ENCODE measurements at places on chromosomes 16 and 17.

DNA sequence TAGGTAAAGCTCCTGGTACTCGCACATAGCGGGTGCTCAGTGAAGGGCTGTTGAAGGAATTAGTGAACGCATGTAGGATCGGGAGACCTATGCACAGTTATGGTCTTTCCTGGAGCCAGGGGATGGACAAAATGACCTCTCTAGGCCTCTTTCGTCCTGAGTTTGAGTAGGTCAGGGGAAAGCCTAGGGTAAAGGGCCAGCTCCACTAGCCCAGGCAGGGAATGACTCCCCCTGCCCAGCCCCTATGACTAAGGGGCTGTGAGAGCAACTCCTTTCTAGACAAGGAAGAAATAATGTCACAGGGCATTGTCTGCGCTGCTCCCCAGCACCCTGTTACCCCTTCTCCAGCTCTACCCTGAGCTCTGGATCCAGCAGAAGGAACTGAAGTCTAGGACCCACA is 24.6 kb upstream of the FMNL1 start:
- no peak for DNase-seq

- no peak for DNase-seq
Observed at GRCh38 chr16:46903255-46903905, 19.2 kb downstream of the GPT2 start.

DNA sequence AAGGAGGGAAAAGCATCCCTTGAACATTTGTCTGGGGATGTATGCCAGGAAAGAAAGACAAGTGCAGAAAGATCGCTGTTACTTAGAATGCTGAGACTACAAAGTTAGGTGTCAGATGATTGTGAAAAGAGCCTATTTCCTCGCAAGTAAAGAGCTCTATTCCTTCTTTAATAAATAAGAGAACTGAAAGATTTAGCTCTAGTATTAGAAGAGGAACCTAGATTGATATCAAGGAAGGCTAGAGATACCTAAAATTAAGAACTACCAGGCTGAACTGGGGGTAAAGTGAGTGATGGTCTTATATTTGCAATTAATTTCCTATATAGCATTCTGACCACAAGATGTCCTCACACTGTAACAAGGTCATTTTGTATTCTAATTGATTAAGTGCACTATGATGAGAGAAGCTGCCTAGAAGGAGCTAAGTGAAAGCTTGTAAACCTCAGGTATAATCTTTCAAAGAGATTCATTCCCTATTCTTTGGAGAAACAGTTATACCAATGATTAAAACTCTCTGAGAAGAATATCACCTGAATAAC is 62.3 kb downstream of the SSH2 start:
- no peak for DNase-seq

DNA sequence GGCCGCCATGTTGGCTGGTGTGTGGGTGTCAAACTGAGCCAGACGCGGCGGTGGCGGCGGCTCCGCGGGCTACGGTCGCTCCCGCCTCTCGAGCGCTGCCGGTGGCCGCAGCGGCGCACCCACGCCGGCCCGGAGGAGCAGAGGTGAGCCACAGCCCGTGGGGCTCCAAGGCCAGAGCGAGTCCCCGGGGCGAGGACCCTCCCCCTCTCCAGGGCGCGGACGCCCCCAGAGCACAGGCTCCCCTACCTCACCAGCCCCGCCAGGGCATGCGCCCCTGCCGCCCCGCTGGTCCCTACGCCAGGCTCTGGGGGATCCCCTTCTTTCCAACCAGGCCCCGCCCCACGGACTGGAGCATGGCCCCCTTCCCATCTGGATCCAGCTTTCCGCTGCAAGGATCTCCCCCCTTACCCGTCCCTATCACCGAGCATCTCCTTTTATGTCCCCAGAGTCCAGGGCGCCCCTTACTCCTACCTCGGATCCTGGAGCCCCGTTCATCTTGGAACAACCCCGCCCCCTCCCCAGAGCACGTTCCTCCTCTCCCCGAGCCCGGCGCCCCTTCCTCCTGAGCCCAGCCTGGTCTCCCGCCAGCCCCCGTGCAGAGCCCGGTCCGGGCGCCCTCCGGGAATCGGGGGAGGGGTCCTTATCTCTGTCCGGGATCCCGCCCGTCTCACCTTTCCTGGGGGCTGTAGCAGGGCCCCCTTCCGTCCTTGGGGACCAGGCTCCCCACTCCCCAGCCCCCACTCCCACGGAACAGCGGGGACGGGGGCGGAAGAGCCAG is 412 bp downstream of the EPN2 start:
- peak; percentile 52 for DNase-seq

DNA sequence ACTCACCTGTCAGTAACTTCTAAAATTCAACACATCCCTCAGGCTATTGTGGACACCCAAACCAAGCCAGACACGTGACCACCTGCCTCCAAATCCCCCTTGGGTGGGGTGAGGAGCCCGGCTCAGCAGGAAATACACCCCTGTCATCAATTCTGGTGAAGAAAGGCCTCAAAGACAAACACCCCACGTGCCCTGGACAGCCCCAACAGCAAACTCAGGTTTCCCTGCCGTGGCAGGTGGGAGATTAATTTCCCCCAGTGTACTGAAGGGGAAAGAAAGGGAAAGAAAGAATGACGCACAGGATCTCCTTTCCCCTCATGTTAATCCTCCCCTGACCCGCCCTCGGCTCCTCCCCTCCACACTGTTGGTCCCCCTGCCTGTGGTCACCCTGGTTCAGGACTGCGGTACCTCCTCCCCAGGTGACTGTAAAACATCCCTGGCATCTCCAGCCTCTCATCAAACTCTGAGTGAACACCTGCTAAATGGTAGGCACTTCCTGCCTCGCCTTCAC is 98.3 kb downstream of the ZNF423 start:
- no peak for DNase-seq
